ENCODE measurements at places on chromosomes 1 and 21.

GRCh38 chr1:114316204-114316603 lies 162.5 kb upstream of the SYT6 start:
- no peak for DNase-seq

- DNase-seq: no peak
Observed at GRCh38 chr1:975896-976683, 5.8 kb downstream of the PERM1 start.

DNA sequence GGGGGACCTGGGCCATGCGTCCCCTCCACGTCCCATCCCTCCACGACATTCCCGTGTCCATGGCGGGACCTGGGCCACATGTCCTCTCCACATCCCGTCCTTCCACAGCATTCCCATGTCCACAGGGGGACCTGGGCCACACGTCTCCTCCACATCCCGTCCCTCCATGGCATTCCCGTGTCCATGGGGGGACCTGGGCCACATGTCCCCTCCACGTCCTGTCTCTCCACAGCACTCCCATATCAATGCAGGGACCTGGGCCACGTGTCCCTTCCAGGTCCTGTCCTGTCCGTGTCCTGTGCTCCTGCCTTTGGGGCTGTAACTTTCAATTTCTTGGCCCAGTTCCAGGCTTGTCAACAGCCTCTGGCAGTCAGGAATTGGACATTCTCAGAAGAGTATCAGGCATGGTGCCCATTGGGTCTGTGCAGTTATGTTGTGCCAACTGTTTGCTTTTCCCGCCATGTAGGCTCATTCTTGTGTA lies 47.1 kb downstream of the WNT9A start:
- no peak for DNase-seq

- no peak for DNase-seq
Observed at GRCh38 chr1:186987065-186987464, 158.3 kb downstream of the PLA2G4A start.

DNA sequence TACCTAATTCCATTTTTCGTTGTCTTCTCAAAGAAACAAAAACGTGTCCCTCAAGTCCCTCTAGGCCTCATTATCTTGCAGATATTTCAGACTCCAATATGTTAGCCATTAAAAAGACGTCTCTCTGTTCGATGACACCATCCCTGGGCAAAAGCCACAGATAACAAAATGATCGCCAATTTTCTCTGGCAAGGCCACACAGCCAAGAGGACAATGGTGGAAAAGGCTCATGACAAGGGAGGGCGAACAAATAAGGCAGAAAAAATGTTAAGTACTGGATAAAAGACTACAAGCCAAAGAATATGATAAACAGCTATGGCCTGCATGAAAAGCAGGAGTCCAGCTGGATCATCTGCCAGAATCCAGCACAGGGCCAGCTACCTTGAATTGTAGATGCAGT lies 82.9 kb downstream of the TBX15 start:
- no peak for DNase-seq

- no peak for DNase-seq
Observed at GRCh38 chr1:58397187-58397820, 149.2 kb downstream of the OMA1 start.

GRCh38 chr1:239536165-239536849 lies 149.9 kb downstream of the CHRM3 start:
- no peak for DNase-seq
